Activated CD8-positive, alpha-beta T cell treated with anti-CD3 and anti-CD28 coated beads, Interleukin-2, amount 10 ng/mL, durations not matched to agents 7 days and 5 days (primary cell): ENCODE measurements at places on chromosomes 4 and X. TPM values are rescaled to one million over a fixed set of nuclear protein-coding genes. Genes with fewer than 3 reads are reported as not detected.

- DNase-seq, result peak; percentile 92
Measured at GRCh38 chr4:99816545-99817308, at the start of gene DAPP1. DAPP1 (plus strand) TSS chr4:99816827; CDS start chr4:99816914, 87 bp downstream.

GRCh38 chr4:39025552-39026085, 6.6 kb downstream of the TMEM156 start:
- no peak for DNase-seq

GRCh38 chrX:129771266-129771995, 8.3 kb upstream of the SASH3 start:
- peak; percentile 64 for DNase-seq

GRCh38 chr4:184849185-184849584, 23.4 kb upstream of the ACSL1 start:
- DNase-seq, result no peak

The LRCH2 gene
- total RNA-seq, result not detected

The AKAP4 gene
- not detected for total RNA-seq
